ENCODE measurements at places on chromosomes 16 and 17. TPM values are rescaled to one million over a fixed set of nuclear protein-coding genes. Genes with fewer than 3 reads are reported as not detected.

Gene KRTAP3-3
- total RNA-seq = not detected

Gene ADORA2B
- total RNA-seq = 3.1 TPM

Gene TM4SF5
- not detected for total RNA-seq

Gene CLDN6
- total RNA-seq = 0.63 TPM

Gene CFAP97D1
- total RNA-seq = not detected

Gene GUCY2D
- total RNA-seq = not detected

Gene CD19
- total RNA-seq = 0.94 TPM

Gene SNF8
- total RNA-seq = 59.8 TPM

Gene MT1H
- not detected for total RNA-seq

Gene CDC6
- 4.4 TPM for total RNA-seq

Gene DNAH3
- total RNA-seq = 0.63 TPM

Gene KRTAP2-1
- not detected for total RNA-seq

Gene ZNF764
- total RNA-seq = 13.8 TPM
